ENCODE measurements at places on chromosomes 1 and 21. TPM values are rescaled to one million over a fixed set of nuclear protein-coding genes. Genes with fewer than 3 reads are reported as not detected.

Gene TMEM200B
- 1.5 TPM for polyA plus RNA-seq

Gene CFHR3
- not detected for polyA plus RNA-seq

Gene RAB29
- 6.5 TPM for polyA plus RNA-seq

Gene AMY1C
- not detected for polyA plus RNA-seq

Gene THEMIS2
- polyA plus RNA-seq: 7.3 TPM

Gene DENND2C
- 1.6 TPM for polyA plus RNA-seq

Gene DNASE2B
- 0.06 TPM for polyA plus RNA-seq
